ENCODE measurements at places on chromosomes 2 and 18.

GRCh38 chr2:199378948-199379650 lies 78.6 kb downstream of the SATB2 start:
- no peak for DNase-seq

DNA sequence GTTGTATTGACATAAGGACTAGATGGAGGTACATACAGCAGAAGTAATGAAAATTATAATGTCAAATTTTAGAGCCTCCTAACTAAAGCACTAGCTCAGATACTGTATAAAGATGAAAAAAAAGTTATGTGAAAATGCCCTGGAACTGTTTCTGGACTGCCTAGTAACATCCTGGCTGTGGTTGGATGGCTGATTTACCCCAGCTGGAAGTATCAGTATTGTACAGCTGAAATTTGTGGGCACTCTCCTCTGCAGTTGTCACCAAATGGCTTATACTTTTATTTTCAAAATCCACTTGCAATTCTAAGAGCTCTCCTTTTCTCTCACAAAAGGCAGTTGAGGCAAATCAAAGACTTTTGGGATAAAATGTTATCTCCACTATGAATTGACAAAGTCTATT lies 239.2 kb downstream of the RPIA start:
- no peak for DNase-seq

- no peak for DNase-seq
Observed at GRCh38 chr18:78154853-78155252, 824.8 kb upstream of the SALL3 start.

GRCh38 chr2:172671501-172671900 lies 64.1 kb upstream of the RAPGEF4 start:
- DNase-seq: no peak

GRCh38 chr2:230974096-230974913 lies 21.6 kb upstream of the SPATA3 start:
- peak; percentile 40 for DNase-seq

DNA sequence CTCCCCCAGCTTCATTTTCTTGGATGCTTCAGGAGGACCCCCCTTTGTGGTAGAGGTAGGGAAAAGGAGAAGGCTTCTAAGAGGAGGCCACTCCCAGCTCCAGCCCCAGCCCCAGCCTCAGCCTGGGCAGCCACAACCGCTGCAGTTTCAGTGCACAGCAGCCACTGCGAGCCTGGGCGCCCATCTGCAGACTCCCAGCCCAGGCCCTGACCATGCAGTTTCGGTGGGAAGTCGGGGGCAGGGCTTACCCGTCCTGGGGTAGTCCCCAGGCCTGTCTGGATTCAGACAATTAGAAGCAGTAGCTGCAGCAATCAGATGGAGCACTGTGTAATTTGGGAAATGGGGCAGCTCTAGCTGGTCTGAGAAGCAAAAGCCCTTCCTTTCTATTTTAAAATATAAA lies 28.6 kb downstream of the ITM2C start:
- DNase-seq: no peak

DNA sequence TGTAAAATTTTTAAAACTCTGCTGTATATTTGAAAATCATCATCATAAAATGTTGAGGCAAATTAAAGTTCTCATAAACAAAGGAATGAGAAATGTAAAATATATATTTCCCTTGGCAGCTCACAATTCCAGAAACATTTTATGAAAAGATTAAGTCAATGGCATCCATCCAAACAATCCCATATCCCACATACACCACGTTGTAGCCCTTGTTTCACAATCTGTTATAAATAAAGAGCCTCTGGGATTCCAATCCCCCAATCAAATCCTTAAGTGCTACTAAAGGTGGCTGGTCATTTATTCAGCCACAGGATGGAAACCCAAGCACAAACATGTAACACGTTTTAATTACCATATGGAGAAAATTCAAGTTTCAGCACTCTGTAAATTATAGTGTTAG lies 51.7 kb downstream of the GFPT1 start:
- no peak for DNase-seq

Data from stimulated activated CD4-positive, alpha-beta T cell treated with anti-CD3 and anti-CD28 coated beads, TNF-alpha, amount 100 ng/mL, for 24 hours (primary cell).